ENCODE measurements at places on chromosomes 1 and 21.

DNA sequence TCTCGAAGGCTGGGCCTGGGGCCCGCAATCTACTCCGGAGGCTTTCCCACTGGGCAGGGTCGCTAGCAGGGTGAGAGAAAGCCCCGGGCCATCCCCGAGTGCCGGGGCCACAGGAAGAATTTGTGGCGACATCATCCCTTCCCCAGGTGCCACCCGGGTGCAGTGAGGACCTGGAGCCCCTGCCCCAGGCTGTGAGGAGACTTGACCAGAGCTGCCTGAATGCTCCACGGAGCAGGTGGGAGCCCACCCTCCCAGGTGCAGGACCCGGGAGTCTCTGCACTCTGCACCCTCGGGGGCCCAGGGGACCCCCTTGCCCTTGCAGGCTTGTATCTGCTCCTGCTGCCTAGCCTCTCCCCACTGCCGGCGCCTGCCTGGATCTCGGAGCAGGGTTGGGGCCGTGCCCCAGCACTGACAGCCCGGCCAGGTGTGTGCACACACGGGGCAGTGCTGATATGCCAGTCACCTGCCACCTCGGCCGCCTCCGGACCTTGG, 67.5 kb upstream of the RGS7 start:
- DNase-seq, result no peak

DNA sequence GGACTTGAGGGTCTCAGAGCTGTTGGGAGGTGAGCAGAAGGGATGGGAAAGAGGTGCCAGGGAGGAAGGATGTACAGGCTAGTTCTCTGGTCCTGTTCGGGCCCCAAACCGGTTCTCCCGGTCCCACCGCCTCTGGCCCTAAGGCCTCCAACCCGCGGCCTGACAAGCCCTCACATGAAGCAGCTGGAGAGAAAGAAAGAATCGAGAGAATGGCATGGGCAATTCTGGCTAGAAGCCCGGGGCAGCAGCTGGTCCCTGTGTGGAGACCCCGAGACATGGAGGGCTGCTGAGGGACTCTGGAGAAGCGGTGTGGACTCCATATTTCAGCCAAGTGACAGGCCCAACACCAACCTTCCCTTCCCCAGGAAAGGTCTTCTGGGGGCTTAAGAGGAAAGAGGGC, 730 bp downstream of the CDC42SE1 start:
- no peak for DNase-seq

DNA sequence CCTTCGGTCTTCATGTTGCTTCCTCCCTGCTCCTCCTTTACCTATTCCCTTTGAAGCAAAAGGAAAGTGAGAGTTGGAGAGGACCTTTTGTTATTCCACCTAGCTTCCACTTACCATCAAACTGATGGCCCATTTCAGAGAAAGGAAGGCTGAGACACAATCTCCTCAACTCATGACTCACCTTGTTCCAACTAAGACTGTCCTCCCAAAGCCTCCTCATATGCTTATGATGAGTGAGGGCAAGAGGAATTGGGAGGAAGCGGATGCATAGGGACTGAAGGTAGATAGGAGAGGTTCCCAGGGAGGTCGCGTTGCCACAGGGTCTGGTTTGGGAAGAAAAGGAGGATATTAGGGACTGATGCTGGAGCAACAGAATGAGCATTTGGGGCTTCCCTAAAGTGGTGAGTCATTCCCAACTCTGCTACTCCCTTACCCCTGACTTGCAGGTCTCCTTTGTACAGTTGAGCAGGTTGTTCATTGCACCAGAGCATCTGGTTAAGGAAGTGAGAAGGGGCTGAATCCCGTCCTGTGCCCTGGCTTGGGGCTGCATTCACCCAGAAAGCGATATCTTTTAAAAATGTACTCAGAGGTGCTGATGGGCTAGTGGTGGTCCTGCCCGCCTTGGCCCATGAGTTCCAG, 35.0 kb downstream of the LGR6 start:
- DNase-seq, result no peak

DNA sequence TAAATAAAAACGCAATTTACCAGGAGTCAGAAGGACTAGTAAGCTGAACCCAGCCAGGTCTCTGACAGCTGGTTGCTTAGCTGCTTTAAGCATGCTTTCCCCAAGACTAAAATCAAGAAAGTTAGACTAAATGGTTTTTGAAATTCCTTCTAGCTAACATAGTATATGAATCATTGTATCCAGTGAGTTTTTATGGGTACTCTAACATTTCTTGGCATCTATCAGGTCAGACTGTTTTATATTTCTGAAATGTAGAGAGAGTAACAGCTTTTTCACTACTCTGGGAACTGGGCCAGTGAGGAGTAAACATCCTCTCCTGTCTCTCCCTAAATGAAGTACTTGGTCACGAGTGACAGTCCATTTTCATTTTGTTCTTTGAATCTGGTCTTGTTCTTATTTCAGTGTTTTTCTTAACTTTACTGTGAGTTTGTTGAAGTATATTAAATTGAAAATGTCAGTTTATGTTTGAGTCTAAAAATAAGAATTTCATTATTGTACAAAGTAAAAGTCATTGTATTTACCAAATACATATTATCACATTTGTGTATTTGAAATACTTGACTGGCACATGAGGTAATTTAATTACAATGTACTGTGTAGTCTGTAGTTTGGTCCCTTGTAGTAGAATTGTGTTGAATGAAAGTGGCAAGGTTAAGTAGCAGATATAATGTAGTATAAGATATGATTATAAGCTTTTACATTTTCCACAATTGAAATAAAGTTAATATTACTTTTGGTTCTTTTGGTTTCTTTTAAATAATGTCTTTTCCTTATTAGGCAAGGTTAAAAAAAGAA, 47.6 kb downstream of the PKN2 start:
- no peak for DNase-seq

- DNase-seq, result no peak
These were observed 147.4 kb upstream of the KRTAP19-8 start for GRCh38 chr21:31185663-31186062.

DNA sequence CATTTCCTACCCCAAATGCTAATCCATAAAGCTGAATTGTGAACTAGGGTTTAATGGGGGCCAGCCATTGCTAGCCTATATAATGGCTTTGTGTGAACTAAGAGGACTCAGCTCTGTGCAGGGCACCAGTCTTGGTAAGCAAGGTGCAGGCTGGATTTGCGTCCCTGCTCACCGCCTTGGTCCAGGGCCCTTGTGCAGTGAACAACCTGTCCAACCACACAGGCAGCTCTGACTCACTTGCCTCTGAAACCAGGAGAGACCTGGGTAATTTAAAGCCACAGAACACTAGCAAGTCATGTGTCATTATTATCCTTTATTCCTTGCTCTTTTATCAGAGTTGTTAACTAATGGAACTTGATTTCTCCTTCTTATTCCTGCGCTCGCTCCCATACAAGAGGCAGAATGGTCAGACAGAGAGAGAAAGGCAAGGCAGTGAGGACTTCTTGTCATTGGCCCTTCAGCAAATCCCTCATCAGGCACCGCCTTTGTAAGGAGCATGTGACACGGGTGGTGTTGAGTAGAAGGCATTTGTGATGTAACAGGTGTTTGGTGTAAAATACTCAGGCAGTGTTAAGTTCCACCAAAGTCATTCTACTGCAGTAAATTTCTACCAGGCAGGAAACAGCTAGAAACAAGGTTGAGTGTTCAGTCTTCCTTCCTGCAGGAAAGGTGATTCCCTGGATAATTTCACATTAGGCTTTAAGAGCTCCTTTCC, 67.3 kb upstream of the OLIG2 start:
- DNase-seq, result no peak

DNA sequence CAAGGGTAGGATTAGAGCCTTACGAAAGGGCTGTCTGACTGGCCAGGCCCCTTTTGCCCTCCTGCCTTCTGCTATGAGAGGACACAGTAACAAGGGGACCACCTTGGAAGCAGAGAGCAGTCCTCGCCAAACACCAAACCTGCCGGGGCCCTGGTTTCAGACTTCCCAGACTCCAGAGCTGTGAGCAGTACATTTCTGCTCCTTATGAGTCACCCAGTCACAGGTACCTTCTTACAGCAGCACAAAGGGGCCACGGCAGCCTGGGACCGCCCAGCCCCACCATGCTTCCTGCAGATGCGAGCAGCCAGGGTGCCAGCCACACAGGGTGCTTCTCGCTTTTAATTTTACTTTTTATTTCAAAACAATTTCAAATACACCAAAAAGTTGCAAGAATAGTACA, 17.2 kb upstream of the POFUT2 start:
- DNase-seq, result peak; percentile 37

DNA sequence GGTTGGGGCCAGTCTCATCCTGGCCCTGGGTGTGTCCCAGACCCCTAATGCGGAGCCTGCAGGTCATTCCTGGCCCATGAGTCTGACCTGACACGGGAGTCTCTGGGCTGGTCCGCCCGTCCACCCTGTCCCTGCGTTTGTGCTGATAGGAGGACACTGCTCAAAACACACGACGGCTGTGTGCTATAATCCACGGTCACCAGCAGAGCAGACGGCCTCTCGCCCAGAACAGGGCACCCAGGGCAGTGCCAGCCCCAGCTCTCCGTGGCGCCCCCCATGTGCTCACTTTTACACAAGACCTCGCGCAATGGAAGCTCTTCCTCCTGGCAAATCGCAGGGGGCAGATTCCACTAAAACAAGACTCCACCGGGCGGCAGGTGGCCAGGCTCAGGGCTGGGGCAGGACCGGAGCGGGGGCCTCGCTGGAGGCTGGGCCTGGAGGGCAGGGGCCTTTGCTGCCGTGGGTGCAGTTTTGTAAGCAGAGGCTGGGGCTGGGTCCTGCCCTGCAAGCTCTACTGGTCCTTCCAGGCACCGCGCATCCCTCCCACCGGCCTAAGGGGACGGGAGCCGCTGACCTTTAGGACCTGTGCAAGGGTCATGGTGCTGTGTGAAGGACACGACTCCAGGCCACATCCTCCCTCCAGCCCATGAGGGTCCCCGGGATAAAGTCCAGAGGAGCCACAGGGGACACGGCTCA, 10.6 kb upstream of the SLC19A1 start:
- DNase-seq, result no peak

GRCh38 chr1:242723044-242723716, 198.7 kb upstream of the PLD5 start:
- no peak for DNase-seq

DNA sequence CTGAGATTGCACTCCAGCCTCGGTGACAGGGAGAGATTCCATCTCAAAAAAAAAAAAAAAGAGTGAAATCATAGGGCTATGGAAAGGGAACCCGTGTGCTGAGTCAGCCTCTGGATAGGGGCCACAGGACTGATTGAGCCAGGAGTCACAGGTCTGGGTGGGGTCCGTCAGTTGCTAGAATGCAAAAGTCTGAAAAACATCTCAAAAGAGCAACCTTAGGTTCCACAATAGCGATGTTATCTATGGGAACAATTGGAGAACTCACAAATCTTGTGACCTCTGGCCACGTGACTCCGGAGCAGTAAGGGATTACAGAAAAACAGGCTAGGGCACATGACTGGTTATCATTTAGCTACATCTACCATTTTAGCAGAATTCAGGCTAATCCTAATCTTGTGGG, 32.8 kb upstream of the GREM2 start:
- DNase-seq, result no peak

GRCh38 chr1:163082971-163083370, 13.8 kb downstream of the RGS4 start:
- DNase-seq, result no peak

GRCh38 chr1:117007719-117008013, 6.1 kb downstream of the CD101 start:
- DNase-seq, result no peak

GRCh38 chr1:41862384-41863221, 56.1 kb downstream of the HIVEP3 start:
- DNase-seq, result peak; percentile 60

DNA sequence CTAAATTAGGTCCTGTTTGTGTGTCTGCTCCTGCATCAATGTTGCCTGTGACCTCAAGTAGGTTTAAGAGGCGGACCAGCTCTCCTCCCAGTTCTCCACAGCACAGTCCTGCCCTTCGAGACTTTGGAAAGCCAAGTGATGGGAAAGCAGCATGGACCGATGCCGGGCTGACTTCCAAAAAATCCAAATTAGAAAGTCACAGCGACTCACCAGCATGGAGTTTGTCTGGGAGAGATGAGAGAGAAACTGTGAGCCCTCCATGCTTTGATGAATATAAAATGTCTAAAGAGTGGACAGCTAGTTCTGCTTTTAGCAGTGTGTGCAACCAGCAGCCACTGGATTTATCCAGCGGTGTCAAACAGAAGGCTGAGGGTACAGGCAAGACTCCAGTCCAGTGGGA, 79.9 kb downstream of the PRDM2 start:
- no peak for DNase-seq

DNA sequence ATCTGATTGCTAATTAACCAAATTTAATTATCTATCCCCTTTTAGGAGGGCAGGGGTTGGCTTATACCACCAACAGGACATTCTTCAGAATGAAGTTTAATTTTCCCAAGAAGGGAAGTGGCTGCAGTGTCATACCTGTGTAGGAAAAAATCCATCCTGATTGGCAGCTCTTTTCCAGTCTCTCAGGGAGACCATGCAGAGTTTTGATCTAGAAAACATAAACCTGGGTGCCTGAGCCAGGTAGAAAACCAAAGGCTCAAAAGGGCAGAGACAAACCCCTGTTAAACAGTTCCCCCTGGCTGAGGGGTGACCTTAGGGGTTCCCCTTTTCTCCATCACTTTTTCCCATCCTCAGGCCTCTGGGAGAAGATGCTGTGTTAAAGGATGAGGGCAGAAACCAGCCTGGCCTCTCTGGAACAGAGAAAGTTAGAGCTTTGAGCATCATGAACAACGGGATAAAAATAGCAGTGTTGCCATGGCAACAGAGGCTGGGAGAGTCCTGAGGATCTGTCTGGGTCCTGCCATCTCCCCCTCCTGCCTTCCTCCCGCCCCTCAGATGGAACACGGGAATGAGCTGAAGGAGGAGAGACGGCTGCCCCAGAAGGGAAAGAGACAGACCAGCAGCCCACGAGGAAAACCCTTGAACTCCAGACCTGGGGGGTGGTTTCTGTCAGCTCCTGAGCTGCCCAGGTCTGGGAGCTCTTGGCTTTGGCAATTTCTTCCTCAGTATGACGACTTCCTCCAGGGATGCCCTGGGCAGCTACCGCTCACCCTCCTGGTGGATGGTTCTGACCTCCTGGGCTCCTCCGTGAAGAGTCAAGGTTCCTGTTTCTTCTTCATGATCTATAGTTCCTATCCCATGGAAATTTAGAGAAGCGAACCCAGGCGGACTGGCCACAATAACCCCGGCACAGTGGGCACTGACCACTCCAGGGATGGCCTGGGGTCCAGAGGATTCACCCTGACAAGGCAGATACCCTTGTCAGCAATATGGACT, 14.0 kb upstream of the LEMD1 start:
- DNase-seq, result no peak

DNA sequence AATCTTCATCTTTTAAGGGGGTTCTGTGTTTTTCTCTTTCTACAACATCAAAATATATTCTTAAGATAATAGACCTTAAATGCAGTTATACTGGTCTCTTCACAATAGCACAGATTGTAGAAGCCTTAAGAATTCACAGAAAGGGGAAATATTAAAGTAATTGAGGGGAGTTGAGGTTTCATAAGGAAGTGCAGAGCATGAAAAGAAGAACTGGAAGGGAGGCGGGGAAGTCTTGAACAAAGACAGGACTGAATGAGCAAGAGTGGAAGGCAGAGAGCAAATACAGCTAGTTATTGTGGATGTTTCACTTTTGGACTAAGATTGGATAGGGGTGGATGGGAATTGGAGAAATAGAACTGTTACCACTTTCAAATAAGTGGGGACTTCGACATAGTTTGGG, 67.7 kb downstream of the PTGER3 start:
- no peak for DNase-seq
